Mesenchymal stem cell (in vitro differentiated cells and primary cell): ENCODE measurements at places on chromosomes 11 and 22.

- no peak overlapping the region for H3K4me3 ChIP-seq
- H3K36me3 ChIP-seq: peaks cover 31% of the 10 kb centered on the region
- H3K4me1 ChIP-seq: peaks cover 6% of the 10 kb centered on the region
- no peak overlapping the region for H3K27ac ChIP-seq
Observed at GRCh38 chr11:102121329-102121728, 11.1 kb downstream of the YAP1 start.

GRCh38 chr11:79371724-79372123, 69.1 kb downstream of the TENM4 start:
- no peak overlapping the region for H3K4me3 ChIP-seq
- H3K27ac ChIP-seq: no peak overlapping the region
- DNase-seq: no peak
- H3K36me3 ChIP-seq: no peaks in the 10 kb centered on the region
- H3K27me3 ChIP-seq: peaks cover 4% of the 10 kb centered on the region
- H3K4me1 ChIP-seq: no peaks in the 10 kb centered on the region

GRCh38 chr11:128323381-128323780, 264.0 kb downstream of the ETS1 start:
- H3K27ac ChIP-seq: no peak overlapping the region
- no peaks in the 10 kb centered on the region for H3K4me1 ChIP-seq
- no peak overlapping the region for H3K4me3 ChIP-seq
- no peaks in the 10 kb centered on the region for H3K27me3 ChIP-seq

DNA sequence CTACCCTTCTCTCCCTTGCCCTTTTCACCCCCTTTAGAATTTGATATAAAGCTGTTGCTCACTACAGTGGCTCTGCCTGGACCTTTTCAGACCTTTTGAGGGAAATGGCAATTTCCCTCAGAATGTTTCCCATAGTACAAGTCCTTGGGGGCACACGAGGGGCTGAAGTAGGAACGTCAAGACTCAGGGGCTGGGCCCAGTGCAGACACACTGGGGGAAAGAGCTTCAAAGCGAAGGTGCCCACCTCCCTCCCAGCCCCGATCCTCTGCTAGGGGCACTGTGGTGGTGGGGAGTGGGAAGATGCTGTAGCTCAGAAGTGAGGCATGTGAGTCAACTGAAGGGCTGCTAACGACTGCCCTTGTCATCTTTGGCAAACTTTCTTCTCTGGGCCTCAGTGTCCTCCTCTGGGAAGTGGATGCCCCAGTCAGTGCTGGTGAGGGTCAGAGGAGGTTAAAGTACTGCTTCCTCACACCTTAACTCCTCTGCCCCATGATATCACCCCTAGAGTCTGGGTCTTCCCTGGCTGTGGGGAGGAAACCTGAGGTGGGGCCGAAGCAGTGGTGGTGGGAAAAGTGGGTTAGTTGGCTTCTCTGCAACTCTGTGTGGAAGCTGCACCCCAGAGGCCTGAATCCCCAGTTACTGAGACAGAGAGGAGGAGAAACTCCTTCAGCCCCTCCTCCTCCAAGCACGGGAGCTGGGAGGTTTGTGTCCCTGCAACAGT, 425.3 kb upstream of the B3GAT1 start:
- H3K27ac ChIP-seq: no peak overlapping the region
- H3K4me1 ChIP-seq: no peaks in the 10 kb centered on the region
